Upper lobe of right lung (tissue), 1 donor: ENCODE measurements at places on chromosomes 16 and 17.

- DNase-seq = no peak
These were observed 39.7 kb downstream of the USP22 start for GRCh38 chr17:21003007-21003621.

- no peak for DNase-seq
These were observed 26.4 kb upstream of the ARL4D start for GRCh38 chr17:43372273-43372911.

DNA sequence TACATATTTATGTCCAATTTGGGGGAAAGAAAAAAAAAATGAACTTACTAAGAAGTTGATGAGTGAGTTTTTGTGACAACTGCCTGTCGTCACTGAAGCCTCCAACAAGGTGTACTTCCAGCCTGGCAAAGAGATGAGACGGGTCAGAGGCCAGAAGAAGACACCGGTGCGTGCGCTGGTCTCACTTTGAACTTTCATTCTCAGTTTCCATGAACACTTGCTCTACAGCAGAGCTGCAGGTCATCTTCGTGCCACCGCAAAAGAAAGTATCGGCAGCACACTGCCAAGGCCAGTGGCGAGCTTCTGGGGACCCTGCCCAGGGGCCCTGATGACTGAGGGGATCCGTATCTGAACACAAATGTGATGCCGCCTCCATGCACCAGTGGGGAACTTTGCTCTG is 11.6 kb downstream of the NTAN1 start:
- peak; percentile 22 for DNase-seq

GRCh38 chr17:72872396-72872795 is 220.1 kb downstream of the SLC39A11 start:
- no peak for DNase-seq

DNA sequence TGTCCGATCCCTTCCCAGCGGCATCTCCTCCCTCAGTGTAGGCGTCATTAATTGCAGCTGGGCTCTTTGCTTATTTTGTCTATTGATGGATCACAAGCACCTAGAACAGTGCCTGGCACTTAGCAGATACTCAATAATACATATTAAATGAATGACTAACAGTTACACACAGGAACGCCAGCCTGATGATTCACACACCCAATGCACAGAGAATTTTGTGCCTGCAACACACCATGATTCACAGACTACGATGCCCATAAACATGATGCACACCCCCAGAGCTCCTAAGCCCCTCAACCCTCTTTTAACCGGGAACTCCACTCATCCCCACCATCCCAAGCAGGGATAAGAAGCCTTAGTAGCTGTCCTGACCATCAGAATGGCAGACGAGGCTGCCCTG is 66.6 kb upstream of the TMEM97 start:
- no peak for DNase-seq

DNA sequence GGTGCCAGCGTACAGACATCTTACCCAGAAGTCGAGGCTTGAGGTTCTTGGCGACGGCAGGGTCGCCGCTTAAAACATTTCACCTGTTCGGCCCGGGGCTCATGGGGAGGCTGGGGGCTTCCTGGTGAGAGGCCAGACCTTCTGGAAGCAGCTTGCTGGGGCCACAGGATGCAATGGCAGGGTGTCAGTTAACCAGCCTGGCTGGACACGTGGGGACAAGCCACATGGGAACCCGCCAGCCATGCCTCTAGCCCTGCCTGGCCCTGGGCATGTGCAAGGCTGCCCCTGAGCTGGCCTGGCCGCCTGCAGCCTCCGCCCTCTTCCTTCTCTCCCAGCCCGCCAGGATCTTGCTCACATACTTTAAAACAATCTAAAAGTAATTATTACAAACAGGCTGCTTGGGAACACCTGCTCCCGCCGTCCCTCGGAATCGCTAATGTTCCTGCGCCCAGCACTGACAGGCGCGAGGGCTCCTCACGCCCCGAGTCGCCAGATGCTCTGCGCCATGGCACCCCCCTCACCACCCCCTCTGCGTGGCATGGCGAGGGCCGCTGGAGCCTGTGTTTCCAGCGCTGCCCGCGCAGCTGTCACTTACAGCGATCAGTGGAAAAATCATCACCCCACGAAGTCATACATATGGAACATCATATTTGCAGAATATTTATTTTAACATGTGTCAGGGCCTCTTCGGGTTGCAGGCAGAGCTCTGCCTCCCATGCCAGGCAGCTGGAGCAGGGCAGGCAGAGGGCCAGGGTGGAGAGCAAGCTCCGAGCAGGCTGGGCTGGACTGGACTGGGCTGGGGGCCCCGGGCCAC is 188.7 kb upstream of the GSE1 start:
- DNase-seq = peak; percentile 68

- peak; percentile 50 for DNase-seq
These were observed 57.7 kb downstream of the TBC1D16 start for GRCh38 chr17:79977708-79978547.

DNA sequence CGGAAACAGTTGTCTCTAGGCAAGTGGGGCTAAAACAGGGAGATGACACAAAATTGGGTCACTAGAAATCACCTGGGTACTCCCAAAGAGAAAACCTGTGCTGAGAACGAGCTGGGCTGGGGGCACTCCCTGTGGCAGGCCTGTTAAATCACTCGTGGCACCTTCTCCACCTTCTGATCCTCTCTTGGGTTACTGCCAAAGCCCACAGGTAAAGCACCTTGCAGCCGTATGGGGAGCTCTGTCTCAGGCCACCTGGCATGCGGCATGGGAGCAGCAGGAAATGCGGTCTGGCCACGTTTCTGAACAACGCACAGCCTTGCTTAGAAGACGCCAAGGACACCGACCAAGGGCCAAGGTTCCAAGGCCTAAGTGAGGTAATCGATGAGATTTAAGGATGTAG is 21.5 kb upstream of the ICAM2 start:
- DNase-seq = peak; percentile 48
